Caki2 (cell line): ENCODE measurements at places on chromosomes 16 and 17.

DNA sequence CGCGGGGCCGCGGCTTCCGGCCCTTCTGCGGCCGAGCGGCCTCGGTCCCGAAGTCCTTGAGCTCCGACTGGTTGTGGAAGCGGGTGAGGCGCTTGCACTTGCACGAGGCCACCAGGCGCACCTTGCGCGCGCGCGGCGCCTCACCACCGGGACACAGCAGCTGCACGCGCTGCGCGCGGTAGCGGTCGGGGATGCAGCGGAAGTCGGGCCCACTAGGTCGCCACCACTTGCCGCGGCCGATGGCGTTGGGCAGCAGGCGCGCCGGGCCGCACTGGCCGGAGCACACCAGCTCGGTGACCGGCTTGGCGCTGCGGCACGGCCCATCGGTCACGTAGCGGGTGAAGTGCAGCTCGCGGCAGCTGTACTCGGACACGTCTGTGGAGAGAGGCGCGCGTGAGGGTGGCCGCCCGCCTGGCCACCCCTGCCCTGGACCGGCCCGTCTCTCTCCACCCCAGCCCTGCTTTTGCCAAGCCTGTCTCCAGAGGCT, 3.2 kb downstream of the SOST start:
- DNase-seq: no peak

DNA sequence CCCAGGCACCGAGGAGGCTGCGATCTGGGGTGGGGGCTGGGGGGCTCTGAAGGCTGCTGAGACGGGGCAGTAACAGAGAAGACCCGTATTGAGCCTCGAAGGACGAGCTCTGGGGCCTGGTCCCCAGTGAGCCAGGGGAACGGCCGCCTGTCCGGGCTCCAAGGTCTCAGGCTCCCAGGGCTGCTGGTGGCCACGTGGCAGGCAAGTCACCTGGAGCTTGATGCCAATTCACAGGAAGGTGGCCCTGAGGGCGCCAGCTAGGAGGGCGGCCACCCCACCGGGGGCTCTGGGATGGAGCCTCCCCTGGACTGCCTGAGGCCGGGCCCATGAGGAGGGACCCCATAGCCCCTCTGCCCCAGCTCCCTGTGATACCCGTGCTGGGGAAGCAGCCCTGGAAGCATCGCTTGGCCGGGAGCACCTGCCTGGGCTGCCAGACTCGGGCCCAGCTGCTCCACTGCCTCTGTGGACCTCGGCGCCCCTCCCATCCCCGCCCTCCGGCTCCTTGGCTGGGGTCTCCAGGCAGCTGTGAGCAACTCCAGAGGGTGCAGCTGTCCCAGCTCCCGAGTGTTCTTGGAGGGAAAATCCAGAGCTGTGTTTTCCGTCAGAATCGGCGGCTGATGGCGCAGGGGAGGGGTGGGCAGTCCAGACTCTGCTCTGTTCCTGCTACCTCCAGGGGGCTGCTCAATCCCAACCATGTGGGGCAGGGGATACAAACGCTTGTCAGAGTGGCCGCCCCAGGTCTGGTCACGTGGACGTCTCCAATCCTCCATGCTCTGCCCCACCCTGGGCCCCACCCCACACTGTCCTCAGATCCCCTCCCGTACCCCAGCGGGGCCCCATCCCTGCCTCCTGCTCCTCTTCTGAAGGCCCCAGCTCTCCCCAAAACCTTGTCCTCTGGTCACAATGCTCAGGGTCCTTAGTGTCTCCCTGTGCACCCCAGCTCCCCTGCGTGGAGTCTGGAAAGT, 67.2 kb upstream of the GNG13 start:
- no peak for DNase-seq

DNA sequence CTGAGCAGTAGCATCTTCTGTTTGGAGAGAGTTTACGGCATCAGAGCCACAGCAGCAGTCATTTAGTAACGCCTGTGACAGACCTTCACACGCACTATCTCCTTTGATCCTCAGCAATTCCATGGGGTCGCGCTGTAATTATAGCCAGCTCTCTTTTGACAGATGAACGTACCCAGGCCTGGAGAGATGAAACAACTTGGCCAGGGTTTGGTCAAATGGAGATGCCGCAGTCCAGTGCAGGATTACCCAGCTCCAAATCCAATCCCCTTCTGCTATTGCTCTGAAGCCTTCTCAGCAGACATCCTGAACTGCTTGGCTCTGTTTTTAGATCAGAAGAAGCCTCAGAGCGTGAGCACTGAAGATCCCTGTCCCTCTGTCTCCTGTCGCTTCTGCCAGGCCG, 83.9 kb downstream of the SOX9 start:
- no peak for DNase-seq

- no peak for DNase-seq
These were observed 30.1 kb upstream of the CPNE2 start for GRCh38 chr16:57062329-57062728.

- peak; percentile 56 for DNase-seq
These were observed 983.9 kb upstream of the EEF2KMT start for GRCh38 chr16:6081320-6081976.

DNA sequence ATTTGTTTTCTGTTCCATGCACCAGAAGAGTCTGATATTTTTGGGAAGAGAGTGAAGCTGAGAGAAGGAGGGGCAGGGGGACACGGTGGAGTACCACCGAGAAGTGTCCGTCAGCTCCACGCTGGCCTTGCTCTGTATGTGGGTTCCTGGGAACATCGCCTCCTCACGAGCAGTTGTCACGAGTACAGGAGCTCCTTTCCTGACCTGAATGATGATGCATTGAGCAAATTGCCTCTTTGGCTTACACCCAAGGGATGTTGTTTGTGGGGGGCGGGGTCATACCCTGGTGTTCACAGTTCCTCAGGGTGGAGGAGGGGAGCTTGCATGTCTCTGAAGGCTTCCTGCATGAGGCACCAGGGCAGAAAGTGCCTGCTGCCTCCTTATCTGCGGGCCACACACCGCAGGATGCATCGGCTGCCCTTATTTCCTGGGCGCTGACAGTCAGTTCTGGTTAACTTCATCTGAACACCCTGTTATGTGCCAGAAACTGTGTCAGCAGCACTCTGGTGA, 36.2 kb downstream of the RGS9 start:
- peak; percentile 97 for DNase-seq

- no peak for DNase-seq
These were observed 1.2 kb downstream of the FADS6 start for GRCh38 chr17:74892013-74892841.

DNA sequence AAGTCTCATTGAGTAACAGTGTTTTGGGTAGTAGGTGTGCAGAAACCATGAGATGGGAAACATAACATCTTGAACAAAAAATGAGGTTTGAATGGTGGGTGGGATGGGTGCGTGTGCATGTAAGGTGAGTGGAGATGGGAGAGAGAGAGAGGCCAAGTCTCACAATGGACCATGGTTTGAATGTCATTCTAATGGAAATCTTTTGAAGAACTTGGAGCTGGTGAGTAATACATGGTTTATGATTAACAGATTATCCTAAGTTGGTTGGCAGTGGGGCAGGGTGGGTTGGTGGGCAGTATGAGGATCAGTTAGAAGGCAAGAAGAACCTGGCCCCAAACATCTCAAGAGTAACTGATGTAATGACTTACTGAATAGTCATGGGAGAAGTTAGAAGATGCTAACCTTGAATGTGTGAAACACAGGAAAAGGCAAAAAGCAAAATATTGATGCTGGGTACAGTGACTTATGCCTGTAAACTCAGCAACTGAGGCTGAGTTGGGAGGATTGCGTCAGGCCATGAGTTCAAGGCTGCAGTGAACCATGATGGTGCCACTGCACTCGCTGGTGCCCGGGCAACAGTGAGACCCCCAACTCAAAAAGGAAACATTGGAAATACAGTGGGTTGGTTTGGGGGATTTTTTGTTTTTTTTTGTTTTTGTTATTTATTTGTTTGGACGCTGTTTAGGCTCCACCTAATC, 32.7 kb downstream of the ZNF207 start:
- peak; percentile 33 for DNase-seq

DNA sequence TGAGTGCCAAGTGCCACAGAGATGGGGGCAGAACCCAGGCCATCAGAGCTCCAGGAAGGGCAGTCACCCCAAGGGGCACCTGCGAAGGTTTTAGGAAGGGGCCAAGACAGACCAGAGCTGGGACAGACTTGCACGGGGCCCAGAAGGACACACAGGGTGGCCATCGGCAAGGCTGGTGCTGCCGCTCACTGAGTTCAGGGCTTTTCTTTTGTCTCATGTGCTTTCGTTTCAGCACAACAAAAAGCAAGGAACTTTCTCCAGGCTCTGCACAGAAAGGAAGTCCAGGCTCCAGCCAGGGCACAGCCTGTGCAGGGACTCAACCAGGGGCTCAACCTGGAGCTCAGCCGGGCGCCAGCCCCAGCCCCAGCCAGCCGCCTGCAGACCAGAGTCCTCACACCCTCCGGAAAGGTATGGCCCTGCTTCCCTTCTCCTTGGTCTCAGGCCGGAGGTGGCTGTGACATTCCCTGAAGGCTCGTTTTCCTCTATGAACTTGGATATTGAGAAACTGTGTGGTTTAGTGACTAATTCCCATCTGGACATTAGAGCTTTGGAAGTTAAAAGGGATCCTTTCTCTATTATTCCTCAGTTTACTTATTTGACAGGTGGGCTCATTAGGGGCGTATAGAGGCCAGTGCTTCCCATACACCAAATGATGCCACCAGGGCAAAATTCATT, 37.9 kb downstream of the ELAC2 start:
- no peak for DNase-seq

DNA sequence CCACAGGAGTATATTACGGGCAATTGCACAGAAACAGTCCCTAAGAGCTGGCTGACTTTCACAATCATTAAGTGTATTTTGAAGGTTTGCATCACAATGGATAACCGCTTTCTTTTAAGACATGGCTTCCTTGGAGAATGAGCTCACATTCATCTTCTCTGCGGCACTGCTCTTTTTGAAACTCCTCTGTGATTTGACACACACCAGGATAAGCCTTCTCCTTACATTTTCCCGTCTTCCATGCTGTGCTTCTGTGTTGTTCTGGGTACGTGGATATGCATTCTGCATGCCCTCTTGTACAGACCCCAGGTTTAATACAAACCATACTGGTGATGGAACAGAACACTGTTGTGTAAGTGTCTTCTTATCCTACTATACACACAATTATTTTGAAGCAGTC, 89.5 kb upstream of the METRNL start:
- DNase-seq: no peak

- no peak for DNase-seq
These were observed 17.5 kb downstream of the PLA2G10 start for GRCh38 chr16:14676633-14677032.

DNA sequence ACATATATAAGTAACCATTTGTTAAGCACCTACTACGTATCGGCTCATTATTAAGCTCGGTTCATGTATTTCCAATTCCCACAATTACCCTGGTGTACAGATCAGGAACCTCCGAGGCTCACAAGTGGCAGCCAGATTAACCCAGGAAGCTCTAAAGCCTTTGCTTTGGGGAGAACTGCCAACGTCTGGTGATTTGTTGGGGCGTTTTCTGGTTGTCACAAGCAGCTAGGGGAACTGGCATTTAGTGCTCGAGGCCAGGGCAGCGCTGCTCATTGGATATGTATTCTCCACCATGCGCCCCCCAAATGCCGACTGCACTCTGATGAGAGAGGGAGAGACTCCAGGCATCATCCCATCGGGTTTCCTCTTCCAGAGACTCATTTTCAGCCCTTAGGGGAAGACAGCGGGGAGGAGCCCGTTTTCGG, 541 bp downstream of the ZNF18 start:
- no peak for DNase-seq

- DNase-seq: no peak
These were observed 26.5 kb downstream of the GJD3 start for GRCh38 chr17:40338058-40338457.

DNA sequence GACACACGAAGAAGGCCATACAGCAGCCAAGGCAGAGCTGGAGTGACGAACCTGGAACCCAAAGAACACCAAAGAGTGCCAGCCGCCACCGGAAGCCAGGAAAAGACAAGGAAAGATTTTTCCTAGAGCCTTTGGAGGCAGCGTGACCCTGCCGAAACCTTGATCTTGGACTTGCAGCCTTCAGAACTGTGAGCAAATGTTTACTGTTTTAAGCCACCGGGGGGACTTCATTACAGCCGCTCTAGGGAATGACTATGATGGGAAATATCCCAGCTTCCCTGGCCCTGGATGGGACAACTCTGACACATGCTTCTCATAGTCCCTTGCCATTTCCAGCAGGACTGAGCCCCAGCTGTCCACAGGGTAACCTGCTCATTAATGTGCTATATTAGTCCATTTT, 270.6 kb downstream of the HAPSTR1 start:
- no peak for DNase-seq

- DNase-seq: peak; percentile 77
These were observed 20.3 kb upstream of the HOXB9 start for GRCh38 chr17:48646183-48647102.

GRCh38 chr16:8474587-8474986, 115.7 kb downstream of the TMEM114 start:
- DNase-seq: no peak

GRCh38 chr17:76452660-76453430, at the start of gene UBE2O:
TSS of gene UBE2O (minus strand) at chr17:76453152. CDS start at chr17:76453141, 11 bp downstream.
- DNase-seq: peak; percentile 82

DNA sequence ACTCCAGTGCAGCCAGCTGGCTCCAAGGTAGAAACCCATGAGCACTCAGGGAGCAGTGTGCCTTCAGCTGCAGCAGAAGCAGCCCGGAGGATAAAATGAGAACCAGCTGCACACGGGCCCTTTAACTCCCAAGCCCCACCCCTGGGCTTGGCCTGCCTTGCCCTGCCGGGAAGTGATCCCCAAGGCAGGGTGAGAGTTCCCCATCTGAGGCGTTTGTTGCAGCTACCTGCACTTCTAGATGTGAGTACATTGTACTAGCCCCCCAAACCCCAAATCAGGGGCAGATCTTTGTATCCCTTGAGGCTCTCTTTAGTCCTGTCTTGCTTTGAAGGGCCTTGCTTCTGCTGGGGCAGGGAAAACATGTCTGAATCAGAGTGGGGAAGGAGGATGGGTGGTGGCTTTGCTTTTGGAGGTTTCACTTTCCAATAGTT, at the start of gene MVP:
Gene MVP (plus strand): TSS at position 192 of the 431 bp plus-strand sequence. CDS start 10,088 bp downstream, outside the sequence.
- DNase-seq: peak; percentile 68

GRCh38 chr17:49730078-49730784, 22.5 kb upstream of the SLC35B1 start:
- DNase-seq: no peak

GRCh38 chr16:75506574-75506973, 11.3 kb upstream of the CHST6 start:
- DNase-seq: peak; percentile 38

GRCh38 chr16:86167061-86167460, 268.1 kb downstream of the IRF8 start:
- DNase-seq: no peak

DNA sequence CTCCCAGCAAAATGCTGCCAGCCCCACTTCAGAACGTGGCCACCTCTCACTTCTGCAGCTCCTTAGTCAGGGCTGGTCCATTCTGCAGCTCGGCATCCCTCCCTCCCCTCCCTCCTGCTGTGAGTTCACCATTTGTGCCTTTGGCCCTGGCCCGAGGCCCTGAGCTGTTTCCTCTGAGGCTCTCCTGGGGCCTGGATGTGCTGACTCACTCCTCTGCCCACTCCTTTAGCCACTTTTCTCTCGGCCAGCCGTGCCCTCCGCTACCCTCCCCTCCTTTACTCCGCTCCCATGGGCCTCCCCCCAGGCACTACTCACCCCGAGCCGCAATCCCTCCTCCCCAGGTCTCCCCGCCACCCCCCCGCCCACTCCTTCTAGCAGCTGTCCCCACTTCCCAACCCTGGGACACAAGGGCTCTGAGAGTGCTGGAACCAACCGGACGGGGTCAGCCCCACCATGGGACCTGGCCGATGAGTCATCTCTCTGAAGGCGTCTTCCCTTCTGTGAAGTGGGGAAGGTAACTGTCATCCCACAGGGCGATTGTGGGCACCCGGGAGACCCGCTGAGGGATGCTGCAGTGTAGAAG, 11.5 kb downstream of the KCNG4 start:
- DNase-seq: peak; percentile 89
